ENCODE measurements at places on chromosomes 3 and 15. TPM values are rescaled to one million over a fixed set of nuclear protein-coding genes. Genes with fewer than 3 reads are reported as not detected.

The PAQR5 gene
- total RNA-seq, result 2.0 TPM

The ESYT3 gene
- 2.6 TPM for total RNA-seq

The PSTPIP1 gene
- total RNA-seq, result 0.46 TPM

The MASP1 gene
- not detected for total RNA-seq

The ARGFX gene
- not detected for total RNA-seq

The STARD5 gene
- 2.9 TPM for total RNA-seq

The COL6A5 gene
- total RNA-seq, result not detected

The TGM5 gene
- total RNA-seq, result not detected

The ROPN1 gene
- not detected for total RNA-seq

DNA sequence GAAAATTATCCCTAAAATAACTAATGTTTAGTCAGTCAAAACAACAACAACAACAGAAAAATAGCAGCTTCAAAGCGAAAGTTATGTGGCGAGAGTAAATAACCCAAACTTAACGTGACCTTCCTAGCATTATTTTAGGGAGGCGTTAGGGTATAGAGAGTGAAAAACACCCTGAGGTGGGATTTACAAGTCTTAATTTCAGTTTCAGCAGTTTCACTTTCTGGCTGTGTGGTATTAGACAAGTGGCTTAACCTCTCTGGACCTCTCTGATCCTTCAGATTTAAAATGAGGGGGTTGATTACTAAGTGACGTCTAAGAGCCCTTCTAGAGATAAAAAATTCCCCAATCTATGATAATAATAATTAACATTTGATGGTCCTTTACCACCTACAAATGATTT, 291.2 kb downstream of the ZBTB20 start:
- no peaks in the 10 kb centered on the region for H3K27me3 ChIP-seq
- H3K4me3 ChIP-seq, result no peak overlapping the region
- DNase-seq, result no peak
- H3K4me1 ChIP-seq, result no peaks in the 10 kb centered on the region

DNA sequence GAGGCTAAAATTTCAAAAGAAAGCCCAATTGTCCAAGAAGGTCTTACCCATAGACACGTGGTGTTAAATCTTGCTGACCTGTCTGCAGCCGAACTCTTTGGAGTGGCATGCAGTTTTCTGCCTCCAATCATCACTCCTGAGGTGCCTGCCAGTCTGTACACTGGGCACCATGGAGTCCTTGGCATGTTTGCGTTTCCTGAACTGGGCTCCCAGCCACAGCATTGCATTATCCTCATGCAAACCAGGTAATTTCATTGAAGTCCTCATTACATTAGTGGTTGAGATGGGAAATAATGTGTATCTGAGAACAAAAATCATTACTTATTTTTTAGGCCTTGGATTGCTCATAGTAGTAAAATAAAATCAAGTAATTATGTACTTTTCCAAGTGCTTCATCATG, 152.3 kb downstream of the AKAP13 start:
- no peak for DNase-seq
- H3K4me3 ChIP-seq, result no peak overlapping the region
- no peak overlapping the region for H3K27ac ChIP-seq

- H3K4me1 ChIP-seq, result peaks cover 17% of the 10 kb centered on the region
- no peaks in the 10 kb centered on the region for H3K27me3 ChIP-seq
- H3K36me3 ChIP-seq, result peaks cover 72% of the 10 kb centered on the region
- no peak overlapping the region for H3K4me3 ChIP-seq
Measured at GRCh38 chr15:92934716-92935115, 34.6 kb downstream of the CHD2 start.

- DNase-seq, result no peak
- H3K27me3 ChIP-seq, result no peaks in the 10 kb centered on the region
- H3K4me3 ChIP-seq, result no peak overlapping the region
- no peaks in the 10 kb centered on the region for H3K36me3 ChIP-seq
Measured at GRCh38 chr3:36591959-36592358, 172.4 kb downstream of the DCLK3 start.

DNA sequence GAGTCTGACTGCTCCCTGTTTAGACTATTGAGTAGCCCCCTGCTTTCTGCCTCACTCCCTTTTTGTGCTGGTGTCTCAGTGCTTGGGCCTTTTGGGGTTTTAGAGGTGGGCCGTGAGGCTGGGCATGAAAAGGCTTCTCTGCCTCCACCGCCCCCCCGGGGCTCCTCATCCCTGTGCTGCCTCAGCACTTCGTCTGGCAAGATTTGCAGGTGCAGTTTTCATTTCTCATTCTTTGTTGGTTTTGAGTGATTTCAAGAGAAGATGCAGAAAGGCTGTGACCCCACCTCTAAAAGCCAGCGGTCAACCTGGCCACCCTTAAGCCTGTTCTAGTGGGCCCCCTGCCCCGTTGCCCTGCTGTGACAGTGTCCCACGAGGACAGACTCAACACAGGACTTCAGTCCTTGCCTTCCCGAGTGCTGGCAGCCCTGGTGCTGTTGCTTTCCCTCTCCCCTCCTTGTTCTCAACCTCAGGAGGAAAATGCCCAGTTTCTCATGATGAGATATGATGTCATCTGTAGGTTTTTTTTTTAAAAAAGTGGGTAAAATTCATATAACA, 38.0 kb downstream of the APBA2 start:
- DNase-seq, result no peak
- no peaks in the 10 kb centered on the region for H3K4me1 ChIP-seq
- H3K4me3 ChIP-seq, result no peak overlapping the region
- H3K36me3 ChIP-seq, result no peaks in the 10 kb centered on the region
- H3K27ac ChIP-seq, result no peak overlapping the region
- peaks cover 6% of the 10 kb centered on the region for H3K27me3 ChIP-seq

DNA sequence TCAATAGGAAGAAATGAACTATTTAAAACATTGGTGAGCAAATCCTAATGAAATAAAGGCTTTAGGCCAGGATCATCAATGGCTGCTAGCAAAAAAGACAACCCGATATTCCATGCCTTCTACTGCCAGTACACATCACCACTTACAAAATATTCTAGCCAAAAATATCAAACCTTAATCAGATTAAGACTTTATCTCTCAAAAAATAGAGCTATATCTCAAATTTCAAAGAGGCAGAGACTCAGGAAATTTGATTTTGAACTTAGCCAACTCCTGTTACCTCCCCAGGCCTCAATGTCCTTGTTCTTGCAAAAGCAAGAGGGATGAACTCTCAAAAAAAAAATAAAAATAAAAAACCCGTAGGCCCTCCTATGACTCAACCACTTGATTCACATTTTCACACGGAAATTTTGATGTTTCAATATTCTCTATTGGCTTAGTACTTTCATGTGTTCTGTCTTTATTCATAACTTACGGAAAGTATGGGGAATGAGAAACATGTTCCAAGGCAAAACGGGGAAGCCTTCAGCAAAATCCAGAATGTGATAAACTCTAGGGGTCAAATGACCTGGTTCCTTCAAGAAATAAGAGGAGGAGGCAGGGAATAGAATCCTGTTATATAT, 273.3 kb upstream of the ZPLD1 start:
- no peak for DNase-seq
- no peaks in the 10 kb centered on the region for H3K27me3 ChIP-seq
- no peak overlapping the region for H3K4me3 ChIP-seq
- no peaks in the 10 kb centered on the region for H3K36me3 ChIP-seq
- H3K4me1 ChIP-seq, result no peaks in the 10 kb centered on the region

GRCh38 chr3:76724075-76724474, 315.8 kb upstream of the ROBO2 start:
- no peaks in the 10 kb centered on the region for H3K4me1 ChIP-seq
- H3K27ac ChIP-seq, result no peak overlapping the region
- no peak overlapping the region for H3K4me3 ChIP-seq
- H3K36me3 ChIP-seq, result no peaks in the 10 kb centered on the region

GRCh38 chr3:150116196-150116595, 145.5 kb upstream of the PFN2 start:
- H3K4me1 ChIP-seq, result no peaks in the 10 kb centered on the region
- no peaks in the 10 kb centered on the region for H3K36me3 ChIP-seq
- no peak overlapping the region for H3K27ac ChIP-seq
- no peak for DNase-seq

- H3K27ac ChIP-seq, result no peak overlapping the region
- no peak for DNase-seq
- no peaks in the 10 kb centered on the region for H3K27me3 ChIP-seq
- H3K4me3 ChIP-seq, result no peak overlapping the region
- no peaks in the 10 kb centered on the region for H3K4me1 ChIP-seq
- H3K36me3 ChIP-seq, result no peaks in the 10 kb centered on the region
Measured at GRCh38 chr3:111899966-111900365, 40.9 kb downstream of the PHLDB2 start.

GRCh38 chr3:115111632-115112031, 35.5 kb downstream of the ZBTB20 start:
- no peaks in the 10 kb centered on the region for H3K4me1 ChIP-seq
- H3K27ac ChIP-seq, result no peak overlapping the region
- H3K27me3 ChIP-seq, result no peaks in the 10 kb centered on the region
- H3K4me3 ChIP-seq, result no peak overlapping the region
- no peaks in the 10 kb centered on the region for H3K36me3 ChIP-seq

- peaks cover 10% of the 10 kb centered on the region for H3K4me1 ChIP-seq
- H3K4me3 ChIP-seq, result no peak overlapping the region
- no peak for DNase-seq
- H3K27ac ChIP-seq, result no peak overlapping the region
- H3K36me3 ChIP-seq, result no peaks in the 10 kb centered on the region
Measured at GRCh38 chr3:39128951-39129350, 21.5 kb downstream of the TTC21A start.

- H3K36me3 ChIP-seq, result no peaks in the 10 kb centered on the region
- DNase-seq, result no peak
- H3K27me3 ChIP-seq, result no peaks in the 10 kb centered on the region
- H3K4me3 ChIP-seq, result no peak overlapping the region
Measured at GRCh38 chr15:94317211-94317610, 85.8 kb downstream of the MCTP2 start.

DNA sequence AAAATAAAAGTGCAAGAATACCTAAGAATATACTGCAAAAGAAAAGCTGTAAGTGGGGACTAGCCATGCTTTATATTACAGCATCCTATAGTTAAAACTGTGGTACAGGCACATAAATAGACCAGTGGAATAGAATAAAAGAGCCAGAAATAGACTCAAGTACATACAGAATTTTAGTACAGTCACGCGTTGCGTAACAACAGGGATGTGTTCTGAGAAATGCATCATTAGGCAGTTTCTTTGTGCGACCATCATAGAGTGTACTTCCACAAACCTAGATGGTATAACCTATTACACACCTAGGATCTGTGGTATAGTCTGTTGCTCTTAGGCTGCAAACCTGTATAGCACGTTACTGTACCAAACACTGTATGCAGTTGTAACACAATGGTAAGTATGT, 61.8 kb downstream of the PCCB start:
- H3K4me3 ChIP-seq, result no peak overlapping the region
- no peak for DNase-seq
- no peak overlapping the region for H3K27ac ChIP-seq
- no peaks in the 10 kb centered on the region for H3K27me3 ChIP-seq
- H3K4me1 ChIP-seq, result no peaks in the 10 kb centered on the region

GRCh38 chr3:11514191-11514821, 129.4 kb downstream of the VGLL4 start:
- peak overlapping the region; percentile 51 for H3K27ac ChIP-seq
- H3K4me3 ChIP-seq, result no peak overlapping the region
- DNase-seq, result no peak
- H3K27me3 ChIP-seq, result no peaks in the 10 kb centered on the region
- no peaks in the 10 kb centered on the region for H3K36me3 ChIP-seq
- peaks cover 17% of the 10 kb centered on the region for H3K4me1 ChIP-seq

GRCh38 chr3:78633626-78634025, 1134.2 kb downstream of the ROBO1 start:
- DNase-seq, result no peak
- H3K27ac ChIP-seq, result no peak overlapping the region
- H3K36me3 ChIP-seq, result no peaks in the 10 kb centered on the region
- no peak overlapping the region for H3K4me3 ChIP-seq
- no peaks in the 10 kb centered on the region for H3K4me1 ChIP-seq

DNA sequence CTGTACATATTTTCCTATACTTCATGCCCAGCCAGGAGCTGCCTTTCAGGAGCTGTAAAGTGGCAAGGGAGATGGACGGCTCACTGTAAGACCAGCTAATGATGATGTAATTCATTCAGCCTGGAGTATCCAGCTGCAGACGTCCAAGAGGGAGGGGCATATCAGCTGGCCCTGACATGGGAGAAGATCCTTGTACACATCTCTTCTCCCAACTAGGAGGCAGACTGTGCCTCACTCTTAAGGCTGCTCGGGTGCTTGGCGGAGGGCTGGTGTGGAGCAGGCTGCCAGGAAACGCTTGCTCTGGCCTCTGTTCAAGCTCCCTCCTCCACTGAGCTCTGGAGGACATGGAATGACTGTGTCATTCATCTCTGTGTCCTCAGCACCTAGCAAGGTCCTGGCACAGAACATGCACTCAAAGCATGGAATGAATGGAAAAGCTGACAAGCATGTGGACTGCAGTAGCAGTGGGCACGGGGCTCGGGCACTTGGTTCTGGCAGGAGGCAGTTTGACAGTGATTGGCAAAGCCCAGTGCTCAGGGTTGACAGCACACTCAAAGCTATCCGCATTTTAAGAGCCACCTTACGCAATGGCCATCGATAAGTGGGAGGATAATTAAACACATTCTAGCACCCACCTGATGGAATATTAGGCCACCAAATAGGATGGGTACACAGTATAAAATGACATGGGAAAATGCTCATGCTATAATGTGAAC, 72.4 kb downstream of the TBC1D2B start:
- H3K27me3 ChIP-seq, result no peaks in the 10 kb centered on the region
- H3K27ac ChIP-seq, result no peak overlapping the region
- no peak for DNase-seq
- 0 out of 2 replicates have a peak, but pooled peaks cover 9% of the 10 kb centered on the region for H3K4me1 ChIP-seq
- peaks cover 2% of the 10 kb centered on the region for H3K36me3 ChIP-seq

DNA sequence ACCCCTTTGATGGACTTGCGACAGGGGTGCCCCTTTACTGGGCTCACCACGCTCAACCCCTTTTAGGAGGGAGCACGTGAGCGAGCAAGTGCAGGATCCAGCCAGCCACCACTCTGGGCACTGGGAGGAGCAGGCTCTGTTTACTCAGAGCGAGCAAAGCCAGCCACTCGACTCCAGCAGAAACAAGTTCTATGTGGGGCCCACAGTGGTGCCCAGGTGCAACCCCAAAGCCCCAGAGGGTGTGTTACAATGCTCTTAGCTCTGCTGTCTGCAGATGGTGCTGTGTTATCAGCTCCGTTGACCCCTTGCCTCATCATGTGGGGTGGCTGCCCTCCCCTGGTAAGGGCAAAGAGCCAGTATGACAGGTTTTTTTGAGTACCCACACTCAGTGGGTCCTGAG, 120.3 kb upstream of the SUCLG2 start:
- no peaks in the 10 kb centered on the region for H3K4me1 ChIP-seq
- DNase-seq, result no peak
- no peak overlapping the region for H3K4me3 ChIP-seq
- H3K27ac ChIP-seq, result no peak overlapping the region
- no peaks in the 10 kb centered on the region for H3K36me3 ChIP-seq

DNA sequence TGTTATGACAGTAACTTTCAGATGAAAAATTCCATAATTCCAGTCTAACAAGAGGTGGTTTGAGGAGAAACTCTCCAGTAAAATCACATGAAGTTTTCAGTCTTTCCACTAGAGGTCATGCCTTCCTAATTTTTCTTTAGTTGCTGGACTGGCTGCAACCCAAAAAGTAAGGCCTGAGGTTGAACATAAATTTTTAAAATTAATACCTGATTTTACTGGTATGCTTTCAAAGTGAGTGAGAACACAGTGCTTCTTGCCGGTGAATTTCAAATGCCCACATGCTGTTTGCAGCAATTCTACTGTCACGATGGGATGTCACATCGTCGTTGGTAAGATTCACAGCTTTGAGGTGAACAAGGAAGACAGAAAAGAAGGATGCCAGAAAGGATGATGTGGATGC, 89.0 kb upstream of the FGF12 start:
- H3K27ac ChIP-seq, result no peak overlapping the region
- no peaks in the 10 kb centered on the region for H3K36me3 ChIP-seq
- DNase-seq, result peak; percentile 53
- H3K27me3 ChIP-seq, result no peaks in the 10 kb centered on the region
- peaks cover 24% of the 10 kb centered on the region for H3K4me1 ChIP-seq
